ENCODE measurements at places on chromosomes 11 and 22.

DNA sequence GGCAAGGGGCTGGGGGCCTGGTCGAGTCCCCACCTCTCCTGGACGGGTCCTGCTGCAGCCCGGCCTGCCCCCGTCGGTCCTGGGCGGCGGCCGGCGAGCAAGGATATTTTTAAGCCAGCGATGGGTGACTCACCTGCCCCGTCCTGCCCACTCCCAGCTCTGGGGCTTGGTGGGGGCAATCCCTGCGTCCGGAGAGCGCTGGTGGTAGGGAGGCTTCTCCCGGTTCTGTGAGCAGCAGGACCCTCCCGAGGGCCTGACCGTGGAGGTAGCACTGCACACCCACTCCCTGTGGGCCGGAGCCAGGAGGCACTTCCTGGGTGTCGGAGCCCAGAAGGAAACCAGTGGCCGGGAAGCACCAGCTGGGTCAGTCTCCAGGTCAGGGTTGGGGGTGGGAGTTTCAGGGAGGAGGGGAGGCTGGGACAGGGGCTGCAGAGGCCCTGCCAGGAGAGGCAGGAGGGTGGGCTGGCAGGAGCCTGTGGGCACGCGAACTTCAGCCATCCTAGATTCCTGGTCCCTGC lies 467 bp downstream of the EPS8L2 start:
- DNase-seq: no peak

GRCh38 chr11:9643751-9644150 lies 20.1 kb upstream of the SWAP70 start:
- DNase-seq: no peak

GRCh38 chr11:105179542-105180278 lies 40.1 kb upstream of the CARD18 start:
- DNase-seq: no peak

DNA sequence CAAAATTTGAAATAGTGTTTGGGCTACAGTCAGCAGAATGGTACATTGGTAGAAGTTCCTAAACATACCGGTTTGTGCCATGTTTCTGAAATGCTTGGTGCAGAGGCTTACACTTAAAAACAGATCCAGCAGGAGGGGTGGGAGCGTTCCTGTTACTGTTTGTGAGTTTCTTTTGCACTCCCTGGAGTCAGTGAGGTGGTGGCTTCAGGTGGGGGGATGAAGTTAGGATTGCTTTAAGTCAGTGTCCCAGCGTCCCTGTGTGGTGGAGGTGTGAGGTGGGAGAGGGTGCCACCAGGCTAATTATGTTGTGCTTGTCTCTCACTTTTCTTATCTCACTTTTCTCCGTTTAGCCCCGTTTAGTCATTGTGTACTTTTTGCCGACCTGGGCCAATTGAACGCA lies 9.7 kb downstream of the TNRC6B start:
- no peak for DNase-seq

DNA sequence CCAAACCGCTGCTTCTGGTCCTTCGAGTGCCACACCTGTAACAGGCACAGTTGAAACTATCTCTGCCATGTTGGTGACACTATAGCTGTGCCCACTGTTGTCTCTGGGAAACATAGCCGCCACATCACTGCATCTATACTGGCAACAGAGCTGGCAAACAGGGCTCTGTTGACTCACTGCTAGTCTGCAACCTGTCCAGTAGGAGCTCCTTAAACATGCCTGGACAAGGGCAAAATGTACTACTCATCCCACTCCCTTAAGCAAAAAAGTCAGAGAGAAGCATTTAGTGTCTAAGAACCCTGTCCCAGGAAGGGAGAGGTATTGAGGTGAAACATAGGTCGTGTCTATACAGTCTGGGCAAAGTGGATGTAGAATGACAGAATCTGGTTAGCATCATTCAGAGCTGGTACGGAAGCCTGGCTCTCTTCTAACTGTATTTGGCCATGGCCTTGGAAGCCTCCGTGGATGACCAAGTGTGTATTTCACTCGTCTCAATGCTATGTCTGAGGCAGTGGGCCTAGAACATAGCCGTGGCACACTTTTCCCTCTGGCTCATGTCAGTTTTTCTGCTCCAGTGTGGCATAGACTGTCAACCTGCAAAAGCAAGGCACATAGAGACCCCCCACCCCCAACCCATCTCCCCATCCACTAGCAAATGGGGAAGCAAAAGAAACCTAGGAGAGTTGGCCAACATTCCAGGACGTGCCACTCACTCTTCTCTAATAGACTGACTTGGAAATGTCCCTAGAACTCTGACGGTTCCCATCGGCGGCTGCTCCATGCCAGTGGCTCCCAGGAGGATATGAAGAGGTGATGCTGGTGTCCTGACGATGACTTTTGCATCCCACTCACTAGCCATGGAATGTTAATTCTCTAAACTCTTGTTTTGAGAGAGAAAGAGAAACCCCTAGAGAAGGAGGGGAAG lies 21.4 kb upstream of the PISD start:
- DNase-seq: no peak

- no peak for DNase-seq
Observed at GRCh38 chr11:27171376-27171958, 130.9 kb downstream of the BBOX1 start.
